AG10803 (cell line): ENCODE measurements at places on chromosomes 1 and 21.

- peak; percentile 73 for DNase-seq
Measured at GRCh38 chr1:65527707-65528503, 107.4 kb downstream of the LEPR start.

- DNase-seq = no peak
Measured at GRCh38 chr1:12064073-12064969, 1.2 kb downstream of the TNFRSF8 start.

- DNase-seq = peak; percentile 27
Measured at GRCh38 chr21:26758083-26758880, 86.9 kb downstream of the ADAMTS1 start.

GRCh38 chr1:195158091-195158490 is 1450.1 kb downstream of the KCNT2 start:
- DNase-seq = no peak
